NCI-H1048 (cell line): ENCODE measurements at places on chromosomes 3 and 15.

DNA sequence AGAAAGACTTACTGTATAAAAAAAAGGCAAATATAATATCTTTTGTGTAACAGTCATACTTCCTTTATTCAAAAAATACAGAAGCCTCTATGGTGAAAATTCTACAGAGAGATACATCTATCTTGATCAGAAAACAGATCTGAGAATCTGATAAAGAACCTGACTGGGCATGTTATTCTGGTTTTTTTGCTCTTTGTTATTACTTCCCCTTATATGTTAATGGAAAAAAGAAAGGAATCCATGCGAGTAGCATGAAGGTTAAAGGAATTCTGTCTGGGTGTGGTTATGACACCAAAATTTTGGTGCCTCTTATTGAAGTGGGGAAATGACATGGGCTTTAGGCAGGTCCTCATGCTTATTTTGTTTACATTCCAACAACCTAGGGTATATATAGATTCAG is 81.7 kb downstream of the BCHE start:
- DNase-seq, result no peak

DNA sequence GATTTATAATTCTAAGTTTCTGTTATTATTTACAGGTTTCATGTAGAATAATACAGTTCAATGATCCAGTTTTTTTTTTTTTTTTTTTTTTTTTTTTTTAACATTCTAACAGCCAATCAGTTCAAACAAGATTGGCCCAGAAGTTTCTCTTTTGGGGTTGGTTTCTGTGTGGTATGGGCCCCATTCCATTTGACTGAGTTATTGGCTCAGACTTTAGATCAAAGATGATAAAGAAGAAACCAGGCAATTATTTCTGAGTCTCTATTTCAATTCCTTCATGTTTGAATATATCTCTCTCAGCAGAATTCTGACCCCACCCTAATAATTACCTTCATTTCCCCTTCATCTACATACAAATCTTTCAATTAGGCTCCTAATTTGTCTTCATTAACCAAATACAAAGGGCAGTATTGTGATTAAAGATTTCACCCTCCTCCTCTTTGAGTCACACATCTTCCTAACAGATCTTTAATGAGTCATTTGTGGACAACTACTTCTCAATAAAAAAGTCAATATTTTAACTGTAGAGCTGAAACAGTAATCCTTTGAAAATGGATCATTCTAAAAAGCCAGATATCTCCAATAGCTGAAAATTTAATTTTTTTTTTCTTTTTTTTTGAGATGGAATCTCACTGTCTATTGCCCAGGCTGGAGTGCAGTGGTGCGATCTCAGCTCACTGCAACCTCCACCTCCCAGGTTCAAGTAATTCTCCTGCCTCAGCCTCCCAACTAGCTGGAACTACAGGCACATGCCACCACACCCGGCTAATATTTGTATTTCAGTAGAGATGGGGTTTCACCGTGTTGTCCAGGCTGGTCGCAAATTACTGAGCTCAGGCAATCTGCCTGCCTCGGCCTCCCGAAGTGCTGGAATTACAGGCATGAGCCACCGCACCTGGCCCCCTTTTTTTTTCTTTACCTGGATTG is 878.8 kb downstream of the NAALADL2 start:
- no peak for DNase-seq

GRCh38 chr15:48084759-48085590 is 35.8 kb upstream of the SLC24A5 start:
- no peak for DNase-seq

DNA sequence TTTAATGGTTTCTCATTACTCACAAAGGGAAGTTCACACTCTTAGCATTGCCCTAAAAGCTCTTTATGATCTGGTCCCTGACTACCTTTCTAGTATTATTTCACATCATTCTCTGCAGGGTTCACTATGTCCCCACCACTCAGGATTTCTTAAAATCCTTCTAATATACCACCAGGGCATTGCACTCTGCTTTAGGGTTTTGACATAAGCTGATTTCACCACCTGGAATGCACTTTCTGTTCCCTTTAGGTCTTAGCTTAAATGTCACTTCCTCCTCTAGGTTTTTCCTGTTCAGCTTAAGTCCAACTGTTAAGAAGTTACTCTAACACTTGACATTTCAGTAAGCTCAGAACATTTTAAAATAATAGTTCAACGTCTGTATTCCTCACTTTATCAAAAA is 81.7 kb downstream of the HCN4 start:
- no peak for DNase-seq

DNA sequence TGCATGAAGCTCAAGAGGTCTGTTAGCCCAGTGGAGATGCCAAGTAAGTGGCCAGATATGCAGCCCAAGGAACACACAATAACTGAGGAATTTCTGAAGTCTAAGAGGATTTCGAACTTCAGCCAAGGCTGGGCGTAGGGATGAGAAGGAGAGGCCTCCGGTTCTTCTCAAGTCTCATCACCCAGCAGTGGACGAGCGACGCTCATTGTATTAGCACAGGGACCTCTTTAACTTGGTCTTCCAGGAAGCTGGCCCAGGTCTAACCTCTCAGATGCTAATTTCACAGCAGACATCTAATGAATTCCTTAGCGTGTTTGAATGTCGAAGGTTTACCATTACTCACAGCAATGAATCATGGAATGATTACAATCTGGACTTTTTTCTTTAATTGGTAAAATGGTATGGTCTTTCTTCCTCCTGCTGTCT is 85.0 kb downstream of the HES1 start:
- DNase-seq, result no peak

- no peak for DNase-seq
Measured at GRCh38 chr3:132037056-132037455, 2.2 kb upstream of the CPNE4 start.
